ENCODE measurements at places on chromosomes 1 and 21.
A peak's percentile ranks its signal among the peaks of the same experiment; 100 is the strongest.

DNA sequence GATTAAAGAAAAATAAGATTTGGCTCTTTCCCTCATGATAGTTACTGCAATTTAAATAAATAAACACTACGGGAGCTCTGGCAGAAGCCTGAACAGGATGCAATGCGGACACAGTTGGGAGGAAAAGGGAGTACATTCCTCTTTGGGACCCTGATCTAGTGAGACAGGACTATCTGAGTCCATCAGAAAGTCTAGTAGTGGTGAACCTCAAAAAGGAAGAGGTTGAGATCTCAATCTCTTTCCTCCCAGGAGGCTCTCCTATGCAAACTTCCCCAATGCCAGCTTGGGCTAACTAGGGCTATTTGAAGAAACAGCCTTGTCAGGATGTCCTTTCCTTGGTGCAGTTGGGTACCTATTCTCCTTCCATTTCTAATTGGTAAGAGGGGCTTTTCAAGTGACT, 4.9 kb upstream of the ABCD3 start:
- DNase-seq, result no peak

- peak; percentile 52 for DNase-seq
Measured at GRCh38 chr1:76955652-76956051, 88.4 kb downstream of the ST6GALNAC5 start.

GRCh38 chr1:229111703-229112319, 159.1 kb upstream of the RAB4A start:
- no peak for DNase-seq

GRCh38 chr1:109906160-109906838, 4.3 kb upstream of the CSF1 start:
- DNase-seq, result no peak

GRCh38 chr1:229905031-229905545, 161.9 kb upstream of the GALNT2 start:
- DNase-seq, result no peak

DNA sequence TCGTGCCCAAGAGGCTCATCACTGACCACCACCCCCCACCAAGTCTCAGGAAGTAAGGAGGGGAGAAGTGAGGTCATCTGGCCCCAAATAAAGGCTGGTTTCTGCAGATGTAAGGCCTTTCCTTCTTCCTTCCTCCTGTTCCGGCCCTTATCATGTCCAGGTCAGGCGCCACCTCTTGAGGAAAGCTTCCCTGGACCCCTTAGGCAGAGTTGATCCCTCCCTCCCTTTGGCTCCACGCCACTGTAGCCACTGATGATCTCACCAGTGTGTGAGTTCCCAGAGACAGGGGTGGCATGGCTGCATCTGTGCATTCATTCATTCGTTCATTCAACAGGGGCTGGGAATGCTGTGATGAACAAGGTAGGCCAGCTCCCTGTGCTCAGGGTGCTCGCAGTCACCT, 59.2 kb downstream of the TAS1R2 start:
- no peak for DNase-seq

- DNase-seq, result peak; percentile 61
Measured at GRCh38 chr1:168360151-168361021, 79.7 kb downstream of the TBX19 start.
